ENCODE measurements at places on chromosomes 13 and 19. TPM values are rescaled to one million over a fixed set of nuclear protein-coding genes. Genes with fewer than 3 reads are reported as not detected.

DNA sequence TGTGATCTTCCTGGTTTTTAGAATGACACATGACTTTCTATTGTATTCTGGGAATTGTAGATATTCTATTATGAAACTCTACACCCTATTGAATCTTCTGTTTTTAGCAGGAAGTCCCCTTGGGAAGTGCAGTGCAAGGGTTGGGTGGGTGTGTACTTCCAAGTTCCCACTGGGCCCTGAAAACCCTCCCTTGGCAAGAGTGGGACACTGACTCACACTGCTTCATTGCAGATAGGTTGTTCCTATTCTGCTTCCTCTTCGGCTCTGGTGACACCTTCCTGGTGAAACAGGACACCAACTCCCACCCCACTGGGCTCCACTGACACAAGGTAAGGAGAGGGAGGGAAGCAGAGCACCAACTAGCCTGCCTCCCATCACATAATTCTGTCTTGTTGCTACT is 121.8 kb downstream of the KCTD12 start:
- no peak overlapping the region for H3K4me3 ChIP-seq
- H3K27me3 ChIP-seq = no peaks in the 10 kb centered on the region
- H3K4me1 ChIP-seq = no peaks in the 10 kb centered on the region
- H3K36me3 ChIP-seq = no peaks in the 10 kb centered on the region
- H3K27ac ChIP-seq = no peak overlapping the region
- peak; percentile 1 for DNase-seq

DNA sequence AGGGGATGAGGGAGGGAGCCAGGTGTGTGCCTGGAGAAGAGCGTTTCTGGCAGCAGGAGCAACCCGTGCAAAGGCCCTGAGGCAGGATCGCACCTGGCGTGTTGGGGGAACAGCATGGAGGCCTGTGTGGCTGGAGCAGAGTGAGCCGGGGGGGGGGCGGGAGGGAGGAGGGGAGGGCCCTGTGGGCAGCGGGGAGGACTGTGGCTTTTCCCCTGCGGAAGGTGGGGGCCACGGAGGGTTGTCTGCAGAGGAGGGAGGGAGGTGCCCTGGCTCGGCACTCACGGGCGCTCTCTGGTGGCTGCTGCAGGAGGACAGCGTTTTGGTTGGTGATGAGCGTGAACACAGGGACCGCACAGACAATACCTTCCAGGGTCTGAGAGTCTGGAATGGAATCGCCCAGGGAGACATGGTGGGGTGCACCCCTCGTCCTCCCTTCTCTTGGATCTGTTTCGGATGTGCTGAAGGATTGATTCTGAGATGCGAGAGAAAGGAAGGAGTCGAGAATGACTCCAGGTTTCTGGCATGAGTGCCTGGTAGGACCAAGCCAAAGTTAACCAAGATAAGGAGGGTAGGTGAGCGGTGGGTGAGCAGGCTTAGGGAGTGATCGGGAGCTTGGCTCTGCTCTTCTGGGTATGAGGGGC is 6.5 kb downstream of the RAB11B start:
- H3K4me3 ChIP-seq = no peak overlapping the region
- H3K4me1 ChIP-seq = peaks cover 7% of the 10 kb centered on the region
- no peaks in the 10 kb centered on the region for H3K27me3 ChIP-seq

- no peak overlapping the region for H3K4me3 ChIP-seq
- H3K4me1 ChIP-seq = no peaks in the 10 kb centered on the region
- H3K27me3 ChIP-seq = no peaks in the 10 kb centered on the region
- no peak overlapping the region for H3K27ac ChIP-seq
- no peaks in the 10 kb centered on the region for H3K36me3 ChIP-seq
These were observed 157.5 kb downstream of the DLEU7 start for GRCh38 chr13:50685956-50686355.

- H3K27ac ChIP-seq = peak overlapping the region; percentile 37
- no peaks in the 10 kb centered on the region for H3K27me3 ChIP-seq
- H3K4me3 ChIP-seq = no peak overlapping the region
- H3K4me1 ChIP-seq = peaks cover 18% of the 10 kb centered on the region
These were observed 958.4 kb upstream of the SLC10A2 start for GRCh38 chr13:104024416-104025170.

DNA sequence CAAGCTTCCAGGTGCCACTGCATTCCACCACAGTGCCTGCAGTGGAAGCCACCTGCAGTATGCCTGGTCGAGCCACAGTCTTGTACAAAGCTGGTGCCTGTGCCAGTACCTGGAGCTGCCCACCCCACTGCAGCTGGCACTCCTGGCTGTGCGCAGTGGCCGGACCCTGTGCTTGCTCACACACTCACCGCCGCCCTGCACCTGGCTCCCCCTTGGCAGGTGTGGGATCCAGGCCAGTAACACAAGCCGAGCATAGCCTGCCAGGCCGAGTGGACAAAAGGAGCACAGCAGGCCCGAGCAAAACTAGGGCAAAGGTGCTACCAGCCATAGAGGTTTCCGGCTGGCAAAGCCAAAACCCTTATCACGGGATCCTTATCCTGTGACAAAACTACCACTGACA is 18.5 kb downstream of the UGGT2 start:
- H3K27me3 ChIP-seq = no peaks in the 10 kb centered on the region
- H3K36me3 ChIP-seq = no peaks in the 10 kb centered on the region
- DNase-seq = no peak
- no peak overlapping the region for H3K27ac ChIP-seq
- no peak overlapping the region for H3K4me3 ChIP-seq

- H3K36me3 ChIP-seq = no peaks in the 10 kb centered on the region
- H3K4me1 ChIP-seq = no peaks in the 10 kb centered on the region
- no peaks in the 10 kb centered on the region for H3K27me3 ChIP-seq
- DNase-seq = no peak
- H3K4me3 ChIP-seq = no peak overlapping the region
These were observed 102.8 kb downstream of the KATNAL1 start for GRCh38 chr13:30204564-30204963.

- no peaks in the 10 kb centered on the region for H3K27me3 ChIP-seq
- H3K4me3 ChIP-seq = no peak overlapping the region
- no peaks in the 10 kb centered on the region for H3K4me1 ChIP-seq
- H3K27ac ChIP-seq = no peak overlapping the region
- no peak for DNase-seq
These were observed 86.4 kb downstream of the TSC22D1 start for GRCh38 chr13:44489751-44490150.

GRCh38 chr19:10292206-10292788 is 2.5 kb downstream of the ICAM5 start:
- H3K4me1 ChIP-seq = peaks cover 15% of the 10 kb centered on the region
- peak overlapping the region; percentile 16 for H3K27ac ChIP-seq
- H3K4me3 ChIP-seq = peak overlapping the region; percentile 59
- H3K27me3 ChIP-seq = peaks cover 30% of the 10 kb centered on the region

DNA sequence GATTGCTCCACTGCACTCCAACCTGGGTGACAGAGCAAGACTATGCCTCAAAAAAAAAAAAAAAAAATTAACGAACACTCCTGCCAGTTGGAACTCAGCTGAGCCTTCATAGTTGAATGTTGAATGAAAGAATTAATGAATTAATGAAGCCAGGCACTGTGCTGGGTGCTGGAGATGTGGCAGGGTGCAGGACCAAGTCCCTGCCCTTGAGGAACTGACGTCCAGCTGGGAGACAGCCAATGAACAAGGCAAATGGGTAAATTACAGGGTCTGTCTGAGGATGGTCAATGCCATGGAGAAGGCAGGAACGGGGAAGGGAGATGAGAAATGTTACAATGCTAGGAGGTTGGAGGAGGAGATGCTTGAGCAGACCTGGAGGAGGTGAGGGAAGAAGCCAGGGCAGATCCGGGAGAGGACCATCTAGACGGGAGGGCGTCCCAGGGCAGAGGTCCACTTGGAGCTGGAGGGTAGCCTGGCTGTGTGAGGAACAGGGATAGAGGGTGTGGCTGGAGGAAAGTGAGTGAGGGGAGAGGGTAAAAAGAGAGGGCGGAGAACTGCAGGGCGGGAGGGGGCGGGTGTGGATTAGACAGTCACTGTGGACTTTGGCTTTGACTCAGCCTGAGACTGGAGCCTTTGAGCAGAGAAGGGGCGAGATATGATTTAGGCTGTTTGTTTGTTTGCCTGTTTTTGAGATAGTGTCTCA is 16.8 kb upstream of the IGSF23 start:
- H3K4me1 ChIP-seq = peaks cover 58% of the 10 kb centered on the region
- peak overlapping the region; percentile 21 for H3K27ac ChIP-seq
- H3K4me3 ChIP-seq = peak overlapping the region; percentile 13
- DNase-seq = peak; percentile 43
- H3K27me3 ChIP-seq = no peaks in the 10 kb centered on the region
- H3K36me3 ChIP-seq = peaks cover 4% of the 10 kb centered on the region

DNA sequence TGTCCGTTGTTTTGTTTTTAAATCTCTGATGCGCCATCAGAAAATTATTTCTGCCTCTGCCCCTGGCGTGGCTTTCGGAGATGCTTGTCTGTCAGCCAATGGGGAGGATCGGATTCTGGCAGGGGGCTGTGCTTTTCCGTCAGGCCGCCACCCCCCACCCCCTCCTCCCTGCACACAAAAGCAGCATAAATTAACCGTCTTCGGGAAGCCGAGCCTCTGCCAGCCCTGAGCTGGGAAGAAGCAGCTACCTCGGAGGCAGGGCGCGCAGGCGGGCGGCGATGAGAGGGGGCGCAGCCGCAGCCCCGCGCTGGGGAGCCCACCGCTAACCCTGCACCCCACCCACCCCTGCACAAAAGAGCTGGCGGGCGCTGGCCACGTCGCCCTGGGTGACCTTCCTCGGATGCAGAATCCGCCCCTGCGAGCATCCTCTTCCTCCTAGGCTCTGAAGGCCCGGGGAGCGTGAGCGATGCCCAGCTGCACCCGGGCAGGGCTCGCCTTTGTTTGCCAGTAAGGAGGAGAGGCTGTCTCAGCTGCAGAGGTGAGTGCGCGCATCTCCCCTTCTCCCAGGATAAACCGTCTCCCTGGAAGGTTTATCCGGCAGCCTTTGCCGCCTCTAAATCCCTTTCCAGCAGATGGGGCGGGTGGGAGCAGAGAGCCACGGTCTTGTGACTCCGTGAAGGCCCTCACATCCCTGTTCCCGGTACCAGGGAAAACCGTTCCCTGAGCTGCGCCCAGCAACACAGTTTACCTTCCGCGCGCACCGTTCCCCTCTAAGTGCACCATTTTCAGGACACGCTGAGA is at the start of gene ATCAY:
TSS of gene ATCAY (plus strand) at position 215 of the 801 bp plus-strand sequence. CDS start 5,083 bp downstream, outside the sequence.
- no peak within 1 kb of the TSS for H3K27ac ChIP-seq
- no peak within 1 kb of the TSS for H3K4me3 ChIP-seq
- H3K4me1 ChIP-seq = no peaks in the 10 kb centered on the region
- H3K27me3 ChIP-seq = peaks cover 24% of the 10 kb centered on the region
- H3K36me3 ChIP-seq = no peaks in the 10 kb centered on the region
- DNase-seq = no peak

DNA sequence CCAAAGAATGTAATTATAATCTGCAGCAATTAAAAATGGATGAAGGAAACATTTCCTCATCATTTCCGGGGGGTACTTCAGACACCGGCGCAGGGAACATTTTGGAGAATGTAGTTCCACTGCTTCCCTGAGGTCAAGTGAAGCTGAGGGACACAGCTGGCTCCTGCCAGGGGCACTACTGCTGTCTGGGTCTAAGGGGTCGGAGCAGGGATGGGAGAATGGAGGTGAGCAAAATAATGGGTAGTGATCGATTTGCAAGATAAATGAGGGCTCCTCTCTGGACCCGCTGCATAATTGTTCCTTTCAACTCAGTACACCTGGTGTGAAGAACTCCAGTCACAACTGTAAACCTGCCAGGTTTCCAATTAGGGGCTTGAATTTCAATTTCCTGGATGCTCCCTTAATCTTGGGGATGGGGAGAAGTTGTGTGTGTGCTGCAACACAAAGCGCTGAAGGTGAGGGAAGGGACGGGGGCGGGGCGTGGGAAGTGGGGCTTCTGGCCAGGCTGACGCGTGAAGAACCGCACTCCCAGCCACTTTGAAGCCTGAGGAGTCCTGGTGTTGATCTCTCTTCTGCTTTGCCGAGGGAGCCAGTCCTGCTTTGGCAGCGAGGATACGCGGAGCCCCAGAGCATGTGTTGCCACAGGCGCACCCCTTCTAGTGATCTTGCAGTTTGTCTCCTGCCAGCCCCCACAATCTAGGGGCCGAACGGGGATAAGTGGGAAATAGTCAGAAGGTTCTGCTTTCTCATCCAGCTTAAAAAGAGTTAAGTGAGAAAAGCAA is 57.9 kb upstream of the PCDH8 start:
- H3K4me1 ChIP-seq = no peaks in the 10 kb centered on the region
- peaks cover 81% of the 10 kb centered on the region for H3K27me3 ChIP-seq
- DNase-seq = no peak

GRCh38 chr19:13959962-13960862 is 7.9 kb downstream of the DCAF15 start:
- no peaks in the 10 kb centered on the region for H3K27me3 ChIP-seq
- H3K36me3 ChIP-seq = peaks cover 33% of the 10 kb centered on the region
- no peaks in the 10 kb centered on the region for H3K4me1 ChIP-seq
- H3K4me3 ChIP-seq = no peak overlapping the region
- DNase-seq = peak; percentile 18

- no peak overlapping the region for H3K27ac ChIP-seq
- H3K4me3 ChIP-seq = no peak overlapping the region
- no peaks in the 10 kb centered on the region for H3K36me3 ChIP-seq
- no peak for DNase-seq
These were observed 5.5 kb downstream of the LILRA5 start for GRCh38 chr19:54307389-54308020.

- peaks cover 22% of the 10 kb centered on the region for H3K4me1 ChIP-seq
- no peak overlapping the region for H3K4me3 ChIP-seq
- no peaks in the 10 kb centered on the region for H3K27me3 ChIP-seq
These were observed 120.7 kb upstream of the SPATA13 start for GRCh38 chr13:24039621-24040475.

GRCh38 chr13:30132623-30133553 is 174.5 kb downstream of the KATNAL1 start:
- DNase-seq = peak; percentile 92
- peaks cover 8% of the 10 kb centered on the region for H3K4me1 ChIP-seq
- H3K36me3 ChIP-seq = no peaks in the 10 kb centered on the region
- no peak overlapping the region for H3K27ac ChIP-seq
- no peaks in the 10 kb centered on the region for H3K27me3 ChIP-seq

DNA sequence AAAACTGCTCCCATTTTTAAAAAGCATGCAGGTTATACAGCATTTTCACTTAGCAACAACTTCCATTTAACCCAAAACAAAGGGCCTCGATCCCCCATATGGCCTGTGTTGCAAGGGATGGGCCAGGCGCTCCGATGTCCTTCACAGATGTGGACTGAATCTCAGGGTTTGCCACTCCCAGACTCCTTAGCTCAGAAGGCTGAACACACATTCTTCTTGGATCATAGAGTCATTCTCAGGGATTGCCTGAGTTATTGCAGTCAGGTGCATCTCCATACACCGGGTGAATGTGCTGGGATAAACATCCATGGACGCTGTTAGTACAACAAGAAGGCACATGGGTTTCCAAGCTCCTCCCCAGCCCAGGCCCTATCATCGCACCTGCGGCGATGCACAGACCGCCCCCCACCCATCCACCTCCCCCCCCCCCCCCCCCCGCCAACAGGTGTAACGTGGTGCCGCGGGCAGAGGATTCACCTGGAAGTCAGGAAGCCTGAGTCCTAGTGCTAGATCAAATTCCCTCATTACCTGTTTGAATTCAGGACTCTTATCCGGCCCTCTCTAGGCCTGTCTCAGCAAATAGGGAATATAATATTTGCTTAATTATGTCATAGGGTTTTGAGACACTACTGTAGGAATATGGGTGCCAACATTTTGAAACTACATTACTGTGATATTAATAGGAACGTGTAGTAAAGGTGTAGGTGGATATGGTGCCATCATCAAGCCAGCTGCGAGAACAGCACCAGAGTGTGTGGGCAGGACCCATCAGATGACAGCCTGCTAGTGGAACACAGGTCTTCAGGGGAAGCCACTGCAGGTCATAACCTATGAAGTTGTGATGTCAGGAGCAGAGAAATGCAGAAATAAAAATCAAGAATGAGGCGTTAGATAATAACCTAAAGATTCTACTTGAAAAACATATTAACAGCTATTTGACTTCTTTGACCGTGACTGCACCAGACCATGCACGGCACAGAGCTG is 110.9 kb downstream of the SACS start:
- no peak overlapping the region for H3K27ac ChIP-seq
- no peaks in the 10 kb centered on the region for H3K36me3 ChIP-seq
- no peak for DNase-seq
- no peak overlapping the region for H3K4me3 ChIP-seq

The PODNL1 gene
- total RNA-seq = not detected

The CYP2S1 gene
- 8.9 TPM for total RNA-seq

The CLIP3 gene
- 3.5 TPM for total RNA-seq

The DUS3L gene
- total RNA-seq = 35.5 TPM
